PC-3 (cell line): ENCODE measurements at places on chromosomes 2 and 18. TPM values are rescaled to one million over a fixed set of nuclear protein-coding genes. Genes with fewer than 3 reads are reported as not detected.

DNA sequence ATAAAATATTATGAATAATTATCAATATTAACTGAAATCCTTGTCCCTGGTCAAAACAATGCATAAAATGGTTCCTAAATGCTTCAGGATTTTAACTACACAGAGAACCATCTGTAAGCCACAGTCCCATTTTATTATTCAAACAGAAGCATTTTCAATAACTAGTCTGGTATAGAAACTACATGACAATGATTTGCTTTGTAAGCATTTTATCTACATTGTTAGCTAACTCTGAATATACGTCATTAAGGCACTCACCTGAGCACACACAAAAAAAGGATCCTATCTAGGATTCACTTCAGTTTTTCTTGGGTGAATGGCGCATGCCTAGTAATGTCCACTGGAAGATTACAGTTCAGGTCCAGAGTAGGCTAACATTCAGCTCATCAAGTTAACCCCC, 22.8 kb downstream of the EPB41L3 start:
- DNase-seq, result no peak

DNA sequence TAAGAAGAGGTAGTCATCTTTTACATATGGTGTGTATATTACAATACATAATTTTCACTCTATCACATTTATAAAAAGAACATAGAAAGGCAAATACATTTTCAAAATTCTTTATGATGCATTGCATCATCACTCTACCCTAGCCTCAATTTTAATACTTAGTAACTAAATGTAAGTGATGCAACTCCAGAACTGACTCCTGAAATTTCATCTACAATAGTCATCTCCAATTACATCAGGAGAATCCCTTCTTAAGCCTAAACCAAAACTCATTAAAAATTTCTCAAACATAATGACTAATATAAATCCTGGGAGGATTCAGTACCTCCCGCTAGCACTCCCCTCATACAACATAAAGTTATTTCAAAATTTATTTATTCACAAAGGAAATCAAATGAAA, 15.9 kb downstream of the TMX3 start:
- peak; percentile 42 for DNase-seq

GRCh38 chr2:75367401-75367800, 168.1 kb upstream of the TACR1 start:
- DNase-seq, result peak; percentile 43

ABCB11 gene
- 0.11 and 0.29 TPM in 2 replicates for total RNA-seq

LOXHD1 gene
- not detected in 2 replicates for total RNA-seq
